ENCODE measurements at places on chromosomes 4 and X. TPM values are rescaled to one million over a fixed set of nuclear protein-coding genes. Genes with fewer than 3 reads are reported as not detected.

- H3K4me3 ChIP-seq, result no peak overlapping the region
- no peaks in the 10 kb centered on the region for H3K4me1 ChIP-seq
- no peak overlapping the region for H3K27ac ChIP-seq
- no peak for DNase-seq
- H3K36me3 ChIP-seq, result no peaks in the 10 kb centered on the region
Observed at GRCh38 chr4:82969414-82969813, 41.2 kb downstream of the LIN54 start.

DNA sequence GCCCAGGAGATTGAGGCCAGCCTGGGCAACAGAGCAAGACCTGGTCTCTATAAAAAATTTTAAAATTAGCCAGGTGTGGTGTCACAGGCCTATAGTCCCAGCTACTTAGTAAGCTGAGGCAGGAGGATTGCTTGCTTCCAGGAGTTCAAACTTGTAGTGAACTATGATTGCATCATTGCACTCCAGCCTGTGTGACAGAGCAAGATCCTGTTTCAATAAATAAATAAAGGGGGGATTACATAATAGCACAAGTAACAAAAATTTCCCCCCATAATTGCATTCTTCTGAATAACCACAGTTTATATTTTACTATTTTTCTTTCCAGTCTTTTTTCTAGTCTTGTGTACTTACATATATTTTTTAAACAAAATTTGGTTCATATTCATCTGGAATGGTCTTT is 135.6 kb downstream of the CHIC2 start:
- H3K27me3 ChIP-seq, result peaks cover 69% of the 10 kb centered on the region
- no peak overlapping the region for H3K4me3 ChIP-seq
- H3K4me1 ChIP-seq, result no peaks in the 10 kb centered on the region
- H3K27ac ChIP-seq, result no peak overlapping the region
- DNase-seq, result no peak

RNF212 gene
- total RNA-seq, result 8.3 TPM

DGKK gene
- not detected for total RNA-seq

RHOXF1 gene
- total RNA-seq, result not detected

GRCh38 chrX:97155816-97156215 is 272.1 kb downstream of the RPA4 start:
- no peak overlapping the region for H3K4me3 ChIP-seq
- H3K27me3 ChIP-seq, result no peaks in the 10 kb centered on the region
- H3K36me3 ChIP-seq, result no peaks in the 10 kb centered on the region
- no peak for DNase-seq

DNA sequence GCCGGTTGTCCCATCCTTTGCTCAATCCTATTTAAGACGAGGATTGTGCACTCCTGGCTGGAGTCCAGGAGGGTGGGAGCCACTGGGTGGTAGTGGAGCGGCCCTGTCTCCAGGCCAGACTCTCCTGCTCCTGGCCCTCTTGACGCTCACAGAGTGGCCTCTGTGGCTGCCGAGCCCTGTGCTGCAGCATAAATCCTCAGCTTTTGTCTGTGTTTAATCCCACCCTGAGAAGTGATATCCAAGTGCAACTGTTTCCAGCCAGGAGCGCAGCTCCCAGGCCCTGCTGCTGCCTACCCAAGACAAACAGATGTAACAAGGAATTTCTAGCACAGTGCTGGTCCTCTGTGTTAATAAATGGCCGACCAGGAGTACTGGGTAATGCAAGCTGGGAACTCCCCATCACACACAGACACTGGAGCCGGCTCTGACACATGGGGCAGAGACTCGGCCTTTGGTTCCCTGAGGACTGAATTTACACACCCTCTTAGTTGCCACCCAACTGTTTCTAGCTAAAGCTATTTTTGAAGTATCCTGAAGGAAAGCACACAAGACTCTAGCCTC is 85.3 kb downstream of the GATB start:
- H3K4me3 ChIP-seq, result no peak overlapping the region
- peak overlapping the region; percentile 61 for H3K27ac ChIP-seq
- H3K36me3 ChIP-seq, result peaks cover 12% of the 10 kb centered on the region
- no peak for DNase-seq

SULT1B1 gene
- 0.34 TPM for total RNA-seq

- DNase-seq, result no peak
- H3K27ac ChIP-seq, result no peak overlapping the region
- no peaks in the 10 kb centered on the region for H3K4me1 ChIP-seq
- no peaks in the 10 kb centered on the region for H3K36me3 ChIP-seq
- H3K27me3 ChIP-seq, result no peaks in the 10 kb centered on the region
Observed at GRCh38 chr4:172822331-172822730, 346.3 kb upstream of the GALNT7 start.

DNA sequence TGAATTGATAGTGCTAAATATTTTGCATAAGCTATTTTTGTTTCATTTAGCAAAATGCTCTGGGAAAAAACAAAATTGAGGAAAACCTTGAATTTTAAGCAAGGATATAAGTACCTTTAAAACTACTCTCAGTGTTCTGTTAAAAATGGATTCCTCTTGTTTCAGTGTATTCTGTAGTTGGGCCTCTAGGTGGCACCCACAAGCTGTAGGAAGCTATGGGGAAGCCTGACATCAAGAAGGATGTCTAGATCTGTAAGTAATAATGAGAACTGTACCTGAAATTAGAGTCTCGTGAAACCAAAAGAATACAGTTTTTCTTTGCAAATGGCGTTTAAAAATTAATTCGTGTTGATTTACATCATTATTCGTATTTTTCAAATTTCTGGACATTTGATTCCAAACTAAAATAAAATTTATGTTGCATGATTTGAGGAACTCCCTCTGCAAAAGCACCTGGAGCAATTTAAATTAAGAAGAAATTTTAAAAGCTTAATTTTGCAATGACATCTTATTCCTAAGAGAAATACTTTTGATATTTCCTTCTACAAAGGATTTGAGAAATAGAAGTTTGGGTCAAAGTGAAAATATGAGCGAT is 51.2 kb downstream of the TMPRSS11E start:
- H3K4me1 ChIP-seq, result no peaks in the 10 kb centered on the region
- H3K36me3 ChIP-seq, result no peaks in the 10 kb centered on the region
- H3K27ac ChIP-seq, result no peak overlapping the region
- no peaks in the 10 kb centered on the region for H3K27me3 ChIP-seq
- DNase-seq, result no peak

ATP1B4 gene
- total RNA-seq, result not detected

GRCh38 chr4:7075962-7076695 is 8.3 kb upstream of the GRPEL1 start:
- no peaks in the 10 kb centered on the region for H3K27me3 ChIP-seq
- H3K27ac ChIP-seq, result no peak overlapping the region
- no peak overlapping the region for H3K4me3 ChIP-seq
- no peaks in the 10 kb centered on the region for H3K36me3 ChIP-seq
- H3K4me1 ChIP-seq, result no peaks in the 10 kb centered on the region

GRCh38 chrX:42823443-42823842 is 45.5 kb upstream of the PPP1R2C start:
- no peak overlapping the region for H3K27ac ChIP-seq
- H3K4me3 ChIP-seq, result no peak overlapping the region
- H3K4me1 ChIP-seq, result no peaks in the 10 kb centered on the region
- no peak for DNase-seq
- no peaks in the 10 kb centered on the region for H3K36me3 ChIP-seq

- no peak overlapping the region for H3K4me3 ChIP-seq
- no peak for DNase-seq
- H3K27ac ChIP-seq, result no peak overlapping the region
- H3K27me3 ChIP-seq, result peaks cover 66% of the 10 kb centered on the region
Observed at GRCh38 chr4:8842614-8843013, 29.0 kb downstream of the HMX1 start.

DNA sequence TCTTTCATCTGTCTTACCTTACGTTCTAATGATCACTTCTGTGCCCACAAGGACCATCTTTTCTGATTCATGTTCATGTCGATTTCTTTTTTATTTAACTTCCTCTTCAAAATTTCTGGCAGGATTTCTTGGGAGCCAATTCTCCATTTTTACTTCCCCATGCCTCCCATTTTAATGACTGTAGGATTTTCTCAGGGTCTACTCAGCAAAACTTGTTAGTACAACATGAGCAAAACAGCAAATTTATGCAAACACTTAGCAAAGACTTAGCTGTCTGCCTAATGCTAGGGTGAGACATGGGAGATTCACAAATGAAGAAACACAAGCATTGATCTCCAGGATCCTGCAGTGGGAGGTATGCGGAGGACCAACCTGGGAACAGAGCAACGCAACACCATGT is 5.5 kb downstream of the CD38 start:
- H3K27ac ChIP-seq, result no peak overlapping the region
- H3K4me1 ChIP-seq, result peaks cover 16% of the 10 kb centered on the region
- H3K36me3 ChIP-seq, result no peaks in the 10 kb centered on the region
- no peak for DNase-seq
- no peaks in the 10 kb centered on the region for H3K27me3 ChIP-seq
